ENCODE measurements at places on chromosomes 4 and X. TPM values are rescaled to one million over a fixed set of nuclear protein-coding genes. Genes with fewer than 3 reads are reported as not detected.

KLKB1 gene
- total RNA-seq: 1.9 TPM

TCEAL7 gene
- 3.7 TPM for total RNA-seq

GRCh38 chr4:87370068-87370467, 20.9 kb downstream of the HSD17B11 start:
- H3K27ac ChIP-seq: no peak overlapping the region
- no peak overlapping the region for H3K4me3 ChIP-seq
- no peaks in the 10 kb centered on the region for H3K4me1 ChIP-seq
- no peak for DNase-seq
- H3K27me3 ChIP-seq: no peaks in the 10 kb centered on the region

BEX5 gene
- not detected for total RNA-seq

DNA sequence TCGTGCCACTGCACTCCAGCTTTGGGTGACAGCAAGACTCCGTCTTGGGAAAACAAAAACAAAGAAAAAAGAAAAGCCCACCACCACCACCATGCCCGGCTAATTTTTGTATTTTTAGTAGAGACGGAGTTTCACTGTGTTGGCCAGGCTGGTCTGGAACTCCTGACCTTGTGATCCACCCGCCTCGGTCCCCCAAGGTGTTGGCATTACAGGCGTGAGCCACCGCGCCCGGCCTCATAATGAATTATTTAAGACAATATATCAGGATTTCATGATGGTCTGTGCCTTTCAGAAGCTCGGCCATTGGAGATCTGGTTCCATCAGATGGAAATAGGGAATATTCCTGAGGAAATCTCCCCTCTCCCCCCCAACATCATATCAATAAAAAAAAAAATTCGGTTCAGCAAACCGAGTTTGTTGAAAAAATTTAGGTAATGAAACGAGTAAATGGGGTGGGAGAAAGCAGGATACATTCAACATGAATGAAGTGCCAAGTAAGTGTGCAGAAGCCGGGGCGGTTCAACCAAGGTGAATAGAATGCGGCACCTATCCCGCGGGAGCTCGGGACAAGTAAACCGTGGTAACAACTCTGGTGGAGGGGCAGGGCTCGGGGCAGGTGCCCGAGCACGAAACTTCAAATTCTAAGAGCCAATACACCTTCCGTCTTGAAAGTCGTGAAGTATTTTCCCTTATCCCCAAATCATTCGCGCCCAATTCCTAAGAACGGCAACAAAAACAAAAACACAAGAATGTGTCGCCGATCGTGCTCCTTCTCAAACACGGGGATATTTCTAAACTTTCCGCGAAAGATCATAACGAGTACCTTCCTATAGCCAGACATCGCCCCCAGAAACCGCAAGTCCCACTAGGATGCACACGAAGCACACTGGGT, 773 bp upstream of the TXLNG start:
- peak overlapping the region; percentile 86 for H3K4me3 ChIP-seq
- no peaks in the 10 kb centered on the region for H3K27me3 ChIP-seq
- DNase-seq: peak; percentile 46
- H3K27ac ChIP-seq: peak overlapping the region; percentile 95

Data from transverse colon (tissue), 4 donors.